ENCODE measurements at places on chromosomes 13 and 19.
A peak's percentile ranks its signal among the peaks of the same experiment; 100 is the strongest.

DNA sequence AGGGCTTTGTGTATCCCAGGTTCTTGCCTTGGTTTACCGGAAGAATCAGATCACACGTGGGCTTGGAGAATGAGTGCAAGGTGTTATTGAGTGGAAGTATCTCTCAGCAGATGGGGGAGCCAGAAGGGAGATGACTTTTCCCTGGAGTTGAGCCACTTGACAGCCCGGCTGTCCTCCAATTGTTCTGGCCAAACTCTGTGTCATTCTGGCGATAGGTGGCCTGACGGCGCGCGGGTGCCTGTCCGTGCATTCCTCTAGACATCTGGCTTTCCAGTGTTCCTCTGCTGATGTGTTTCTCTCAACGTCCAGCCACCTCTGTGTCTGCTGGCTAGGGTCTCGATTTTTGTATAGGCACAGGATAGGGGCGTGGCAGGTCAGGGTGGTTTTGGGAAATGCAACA is 181.9 kb downstream of the SHISA2 start:
- H3K4me1 ChIP-seq, result peaks cover 51% of the 10 kb centered on the region
- no peak for DNase-seq
- no peaks in the 10 kb centered on the region for H3K36me3 ChIP-seq
- H3K4me3 ChIP-seq, result no peak overlapping the region
- no peak overlapping the region for H3K27ac ChIP-seq

GRCh38 chr13:79710376-79710775 is 229.4 kb downstream of the NDFIP2 start:
- no peaks in the 10 kb centered on the region for H3K36me3 ChIP-seq
- no peak overlapping the region for H3K4me3 ChIP-seq
- no peaks in the 10 kb centered on the region for H3K27me3 ChIP-seq
- no peak overlapping the region for H3K27ac ChIP-seq
- no peaks in the 10 kb centered on the region for H3K4me1 ChIP-seq

DNA sequence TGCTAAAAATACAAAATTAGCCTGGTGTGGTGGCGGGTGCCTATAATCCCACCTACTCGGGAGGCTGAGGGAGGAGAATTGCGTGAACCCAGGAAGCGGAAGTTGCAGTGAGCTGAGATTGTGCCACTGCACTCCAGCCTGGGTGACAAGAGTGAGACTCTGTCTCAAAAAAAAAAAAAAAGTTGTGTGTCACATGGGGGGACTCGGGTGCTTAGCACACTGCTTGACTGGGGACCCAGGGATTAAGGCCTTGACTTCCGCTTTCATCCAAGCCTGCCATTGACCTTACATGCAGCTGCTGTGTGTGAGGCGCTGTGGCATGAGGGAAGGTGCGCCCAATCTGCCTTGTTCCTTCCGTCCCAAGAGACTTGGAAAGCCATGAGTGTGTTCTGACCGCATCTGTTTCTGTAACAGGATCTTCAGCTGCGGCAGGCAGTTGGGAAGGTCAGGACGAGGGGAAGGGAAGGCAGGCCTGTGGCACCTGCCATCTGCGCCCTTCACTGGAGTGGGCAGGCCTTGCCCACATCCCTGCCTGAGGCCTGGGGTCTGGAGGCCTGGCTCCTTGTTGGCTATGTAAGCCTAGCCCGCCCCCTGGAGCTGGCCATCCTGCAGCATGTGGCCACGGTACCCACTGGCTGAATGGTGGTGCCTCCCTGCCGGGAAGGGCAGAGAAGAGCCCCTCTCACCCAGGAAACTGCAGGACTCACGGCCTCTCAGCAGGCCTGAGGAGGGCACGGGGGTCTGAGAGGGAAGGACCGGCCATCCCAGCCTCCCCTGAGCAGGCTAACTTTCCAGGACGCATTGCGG is 23.0 kb downstream of the PPP1R37 start:
- DNase-seq, result no peak
- H3K4me1 ChIP-seq, result peaks cover 6% of the 10 kb centered on the region
- no peak overlapping the region for H3K27ac ChIP-seq
- no peak overlapping the region for H3K4me3 ChIP-seq

GRCh38 chr19:7907122-7907521 is 3.4 kb downstream of the MAP2K7 start:
- no peak for DNase-seq
- H3K27ac ChIP-seq, result no peak overlapping the region
- peaks cover 12% of the 10 kb centered on the region for H3K4me1 ChIP-seq
- peaks cover 11% of the 10 kb centered on the region for H3K27me3 ChIP-seq
- peaks cover 9% of the 10 kb centered on the region for H3K36me3 ChIP-seq
- no peak overlapping the region for H3K4me3 ChIP-seq

- H3K4me3 ChIP-seq, result no peak overlapping the region
- peak overlapping the region; percentile 61 for H3K27ac ChIP-seq
- H3K36me3 ChIP-seq, result peaks cover 13% of the 10 kb centered on the region
- H3K27me3 ChIP-seq, result peaks cover 8% of the 10 kb centered on the region
- DNase-seq, result no peak
Measured at GRCh38 chr19:16442386-16443276, 29.1 kb downstream of the EPS15L1 start.

- peaks cover 14% of the 10 kb centered on the region for H3K36me3 ChIP-seq
- H3K27me3 ChIP-seq, result peaks cover 5% of the 10 kb centered on the region
- no peak overlapping the region for H3K27ac ChIP-seq
- H3K4me3 ChIP-seq, result no peak overlapping the region
- H3K4me1 ChIP-seq, result peaks cover 11% of the 10 kb centered on the region
Measured at GRCh38 chr19:42512743-42513304, 15.5 kb downstream of the CEACAM1 start.

DNA sequence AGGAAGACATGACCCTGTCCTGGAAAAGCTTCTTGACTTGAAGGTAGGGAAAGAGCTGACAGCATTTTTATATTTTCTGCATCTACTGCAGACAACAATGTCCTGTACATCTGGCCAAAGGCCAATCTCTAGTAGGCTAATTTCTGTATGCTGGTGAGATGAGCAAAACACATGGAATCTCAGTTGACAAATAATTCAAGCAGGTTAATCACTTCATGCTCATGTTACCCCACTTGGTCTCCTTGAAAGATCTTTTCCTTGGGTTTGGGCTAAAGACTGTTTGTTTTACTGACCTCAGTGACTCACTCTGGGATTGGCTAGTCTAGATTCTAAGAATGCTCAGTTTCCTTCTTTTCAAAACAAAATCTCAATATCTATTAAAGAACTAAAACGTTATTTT is 298.8 kb downstream of the LMO7 start:
- H3K36me3 ChIP-seq, result no peaks in the 10 kb centered on the region
- H3K27ac ChIP-seq, result no peak overlapping the region
- H3K4me1 ChIP-seq, result no peaks in the 10 kb centered on the region
- H3K27me3 ChIP-seq, result peaks cover 2% of the 10 kb centered on the region

- no peaks in the 10 kb centered on the region for H3K27me3 ChIP-seq
- H3K4me3 ChIP-seq, result no peak overlapping the region
- H3K4me1 ChIP-seq, result peaks cover 8% of the 10 kb centered on the region
- H3K27ac ChIP-seq, result no peak overlapping the region
- peaks cover 17% of the 10 kb centered on the region for H3K36me3 ChIP-seq
Measured at GRCh38 chr13:74115133-74115532, 19.1 kb downstream of the KLF12 start.

- no peak for DNase-seq
- no peak overlapping the region for H3K4me3 ChIP-seq
- H3K27me3 ChIP-seq, result peaks cover 4% of the 10 kb centered on the region
- no peaks in the 10 kb centered on the region for H3K36me3 ChIP-seq
- no peaks in the 10 kb centered on the region for H3K4me1 ChIP-seq
- H3K27ac ChIP-seq, result no peak overlapping the region
Measured at GRCh38 chr13:29065142-29065541, 245.0 kb downstream of the MTUS2 start.

DNA sequence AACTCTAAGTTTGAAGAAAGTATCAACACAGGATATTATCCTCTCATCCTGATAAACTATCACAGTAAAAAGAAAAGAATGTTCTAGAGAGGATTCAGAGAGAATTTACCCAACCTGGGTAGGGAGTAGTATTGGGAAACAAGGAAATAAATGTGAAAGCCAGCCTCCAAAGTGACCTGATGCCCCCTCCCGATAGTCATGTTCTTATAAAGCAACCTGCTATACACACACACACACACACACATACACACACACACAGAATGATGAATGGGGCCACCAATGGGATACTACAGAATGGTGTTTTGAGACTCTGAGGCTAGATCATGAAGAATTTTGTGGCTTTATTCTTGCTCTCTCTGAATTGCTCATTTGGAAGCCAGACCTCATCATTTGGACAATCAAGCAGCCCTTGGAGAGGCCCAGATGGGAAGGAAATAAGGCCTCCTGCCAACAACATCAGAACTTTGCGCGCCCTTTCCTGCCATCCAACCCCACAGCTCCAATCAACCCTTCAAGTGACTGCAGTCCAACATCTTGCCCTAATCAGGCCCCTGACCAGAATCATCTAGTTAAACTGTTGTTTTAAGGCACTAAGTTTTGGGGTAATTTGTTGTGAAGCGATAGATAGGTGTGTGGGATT is 807.9 kb upstream of the ARGLU1 start:
- peaks cover 1% of the 10 kb centered on the region for H3K27me3 ChIP-seq
- no peaks in the 10 kb centered on the region for H3K36me3 ChIP-seq

- DNase-seq, result no peak
- H3K27me3 ChIP-seq, result no peaks in the 10 kb centered on the region
- no peak overlapping the region for H3K27ac ChIP-seq
- H3K36me3 ChIP-seq, result peaks cover 3% of the 10 kb centered on the region
- no peak overlapping the region for H3K4me3 ChIP-seq
- H3K4me1 ChIP-seq, result peaks cover 7% of the 10 kb centered on the region
Measured at GRCh38 chr13:39269411-39269810, 231.2 kb downstream of the NHLRC3 start.

DNA sequence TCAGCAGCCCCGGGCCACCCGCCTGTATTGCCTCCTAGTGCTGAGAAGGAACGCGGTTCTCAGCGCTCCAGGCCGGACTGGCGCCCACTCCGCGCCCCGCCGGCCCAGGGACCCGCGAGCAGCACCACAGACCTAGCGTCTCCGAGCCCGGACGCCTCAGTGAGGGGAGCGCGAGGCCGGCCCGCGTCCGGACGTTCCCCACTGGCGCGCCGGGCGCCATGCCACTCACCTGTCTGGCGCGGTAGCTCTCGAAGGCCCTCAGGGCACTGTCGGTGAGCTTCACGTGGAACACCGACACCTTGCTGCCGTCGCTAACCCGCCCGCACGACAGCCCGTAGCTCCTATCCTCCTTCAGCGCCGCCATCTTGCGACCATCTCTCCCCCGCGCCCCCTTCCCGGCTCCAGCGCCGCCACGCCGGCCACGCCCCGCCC is at the start of gene ELL:
TSS of gene ELL (minus strand) at position 379 of the 432 bp plus-strand sequence. CDS start at position 364, 15 bp downstream.
- no peaks in the 10 kb centered on the region for H3K36me3 ChIP-seq
- no peak for DNase-seq
- peaks cover 9% of the 10 kb centered on the region for H3K4me1 ChIP-seq
- peak within 1 kb of the TSS; percentile 96 for H3K27ac ChIP-seq
- H3K27me3 ChIP-seq, result peaks cover 11% of the 10 kb centered on the region

DNA sequence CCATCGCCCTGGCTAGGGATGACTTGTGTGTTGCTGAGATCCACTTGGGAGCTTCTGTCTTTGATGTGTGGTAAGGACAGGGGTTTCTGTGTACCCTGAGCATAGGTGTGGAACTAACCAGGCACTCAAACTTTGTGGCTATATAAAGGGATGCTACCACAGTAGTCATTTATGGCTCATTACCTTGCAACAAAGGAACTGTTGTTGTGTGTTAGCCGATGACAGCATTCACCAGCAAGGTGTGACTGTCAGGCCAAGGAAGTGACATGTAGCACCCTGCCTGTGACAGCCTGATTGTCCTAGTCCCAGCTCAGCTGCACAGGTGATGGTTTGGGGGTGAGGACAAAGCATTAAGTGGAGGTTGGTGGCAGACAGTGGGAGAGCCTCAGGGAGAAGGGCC is 73.6 kb downstream of the COG3 start:
- no peak overlapping the region for H3K27ac ChIP-seq
- peaks cover 5% of the 10 kb centered on the region for H3K27me3 ChIP-seq
- DNase-seq, result no peak

DNA sequence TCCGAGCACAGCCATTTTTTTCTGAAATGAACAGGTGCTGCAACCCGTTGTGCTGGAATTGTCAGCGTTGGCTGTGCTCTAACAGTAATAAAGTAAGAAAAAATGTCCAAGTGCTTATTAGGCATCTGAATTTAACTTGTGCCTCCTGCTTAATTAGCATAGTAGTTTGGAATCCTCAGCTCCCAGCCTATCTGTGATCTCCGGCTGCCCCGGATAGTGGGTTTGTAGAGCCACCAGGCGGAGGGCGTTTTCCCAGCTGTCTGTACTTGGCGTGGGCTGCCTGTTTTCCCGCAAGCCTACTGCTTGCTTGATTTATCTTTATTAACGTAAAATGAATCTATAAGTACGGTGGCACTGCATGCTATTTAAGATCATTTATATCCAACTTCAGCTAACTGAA is 137.9 kb downstream of the MTUS2 start:
- no peaks in the 10 kb centered on the region for H3K27me3 ChIP-seq
- H3K27ac ChIP-seq, result no peak overlapping the region

GRCh38 chr19:2575734-2576481 is 100.0 kb downstream of the GADD45B start:
- H3K27me3 ChIP-seq, result peaks cover 4% of the 10 kb centered on the region
- no peak for DNase-seq
- no peaks in the 10 kb centered on the region for H3K36me3 ChIP-seq

DNA sequence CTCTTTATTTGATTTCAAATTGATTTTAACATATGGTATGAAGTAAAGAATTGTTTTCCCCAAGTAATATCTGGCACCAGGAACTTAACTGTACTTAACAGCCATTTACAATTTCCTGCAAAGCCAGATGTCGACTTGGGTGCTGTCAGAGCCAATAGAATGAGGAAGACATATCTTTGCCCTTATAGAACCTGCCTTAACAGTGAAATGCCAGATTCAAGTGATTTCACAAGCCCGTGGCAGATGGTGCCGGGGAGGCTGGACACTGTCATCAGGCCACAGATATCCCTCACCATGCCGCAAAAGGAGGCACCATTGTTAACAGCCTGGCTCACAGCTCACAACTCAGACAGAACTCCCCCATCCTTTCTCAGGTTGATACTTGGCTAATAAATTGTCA is 48.7 kb downstream of the ESD start:
- DNase-seq, result no peak
- peaks cover 10% of the 10 kb centered on the region for H3K4me1 ChIP-seq
- no peak overlapping the region for H3K27ac ChIP-seq
- peaks cover 6% of the 10 kb centered on the region for H3K27me3 ChIP-seq
- peaks cover 35% of the 10 kb centered on the region for H3K36me3 ChIP-seq
- H3K4me3 ChIP-seq, result peak overlapping the region; percentile 7

GRCh38 chr13:74682746-74683145 is 548.5 kb upstream of the KLF12 start:
- peaks cover 1% of the 10 kb centered on the region for H3K27me3 ChIP-seq
- no peaks in the 10 kb centered on the region for H3K36me3 ChIP-seq
- H3K4me3 ChIP-seq, result no peak overlapping the region

DNA sequence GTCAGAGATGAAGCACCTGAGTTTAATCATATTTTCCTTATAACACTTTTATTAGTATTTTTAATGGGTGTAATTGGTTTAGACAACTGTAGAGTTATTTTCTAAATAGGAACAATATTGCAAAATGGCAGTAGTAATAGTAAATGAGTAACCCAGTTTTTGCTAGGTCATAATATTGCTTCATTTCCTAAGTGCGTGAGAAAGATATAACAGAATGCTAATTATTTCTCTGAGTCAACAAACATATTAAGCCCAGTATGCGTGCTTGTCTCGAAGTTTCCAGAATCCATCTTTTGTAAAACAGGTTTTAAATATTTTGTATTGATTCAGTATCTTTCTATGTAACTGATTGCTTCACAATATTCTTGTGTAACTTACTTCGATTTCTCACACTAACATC is 315.3 kb downstream of the MYO16 start:
- DNase-seq, result no peak
- no peaks in the 10 kb centered on the region for H3K4me1 ChIP-seq
- H3K27ac ChIP-seq, result no peak overlapping the region
- no peaks in the 10 kb centered on the region for H3K36me3 ChIP-seq

- no peak for DNase-seq
- no peak overlapping the region for H3K4me3 ChIP-seq
- H3K27ac ChIP-seq, result no peak overlapping the region
Measured at GRCh38 chr13:106927421-106927820, 359.5 kb upstream of the ARGLU1 start.

Measured in endothelial cell (in vitro differentiated cells).